IPS DF 19.7 (cell line): ENCODE measurements at places on chromosomes 3 and 15.

GRCh38 chr3:189507856-189508255, 123.3 kb upstream of the TP63 start:
- no peak for DNase-seq

GRCh38 chr3:22928216-22929110, 274.7 kb upstream of the UBE2E2 start:
- no peak for DNase-seq

- no peak for DNase-seq
Measured at GRCh38 chr15:86506401-86506800, 426.7 kb downstream of the AGBL1 start.

- peak; percentile 68 for DNase-seq
Measured at GRCh38 chr3:51718547-51719409, 11.9 kb downstream of the GRM2 start.

GRCh38 chr3:130596484-130596883, 79.5 kb downstream of the COL6A6 start:
- no peak for DNase-seq

GRCh38 chr15:38040615-38041014, 106.2 kb downstream of the TMCO5A start:
- DNase-seq: no peak

DNA sequence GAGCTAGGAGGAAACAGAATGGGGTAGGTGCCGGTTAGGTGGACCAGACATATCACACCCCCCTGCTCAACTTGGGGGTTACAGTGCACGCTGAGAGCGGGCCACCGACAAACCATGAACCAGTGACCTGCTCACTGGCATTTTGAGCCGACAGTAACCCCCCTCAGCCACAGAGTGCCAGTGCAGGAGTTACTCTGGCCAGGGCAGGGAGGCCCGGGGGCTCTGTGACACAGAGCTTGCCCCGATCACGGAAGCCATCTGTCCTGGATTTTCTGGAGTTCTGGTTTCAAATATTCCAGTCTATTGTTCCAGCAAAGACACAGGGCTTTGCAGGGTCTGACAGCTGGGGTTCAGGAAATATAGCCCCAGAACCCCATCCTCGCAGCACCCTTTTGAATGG, 225.2 kb downstream of the VPS13C start:
- DNase-seq: no peak

DNA sequence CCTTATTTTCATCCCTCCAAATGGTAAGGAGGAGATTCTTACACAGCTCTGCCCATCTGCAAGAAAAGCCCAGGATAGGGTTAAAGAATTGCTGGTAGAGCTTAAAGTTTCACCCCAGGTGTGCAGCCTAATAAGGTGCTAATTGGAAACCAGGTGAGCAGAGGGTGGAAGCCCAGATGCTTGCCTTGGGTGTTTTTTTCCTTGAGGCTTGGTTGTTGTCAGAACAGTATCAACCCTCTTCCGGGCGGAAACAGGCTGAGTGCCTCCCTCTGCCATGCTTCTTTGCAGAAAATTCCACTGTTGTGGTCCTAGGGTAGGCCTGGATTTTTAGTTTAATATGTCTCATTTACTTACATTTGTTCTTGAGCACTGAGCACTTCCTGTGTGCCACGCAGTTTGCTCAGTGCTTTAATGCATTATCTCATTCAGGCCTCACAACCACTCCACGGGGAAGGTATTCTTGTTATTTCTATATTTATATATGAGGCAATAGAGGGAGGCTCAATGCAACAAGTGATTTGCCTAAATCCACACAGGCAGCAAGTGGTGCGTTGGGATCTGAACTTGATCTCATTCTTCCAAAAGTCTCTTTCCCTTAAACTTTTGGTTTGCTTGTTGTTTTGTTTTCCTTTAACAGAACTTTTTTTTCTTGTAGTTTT, 115.0 kb upstream of the LRIG1 start:
- DNase-seq: no peak

GRCh38 chr3:134066651-134067530, 37.2 kb upstream of the SLCO2A1 start:
- DNase-seq: no peak

- DNase-seq: no peak
Measured at GRCh38 chr15:29825227-29825626, 3.0 kb upstream of the TJP1 start.

- no peak for DNase-seq
Measured at GRCh38 chr3:111723293-111724215, 128.4 kb upstream of the ZBED2 start.

DNA sequence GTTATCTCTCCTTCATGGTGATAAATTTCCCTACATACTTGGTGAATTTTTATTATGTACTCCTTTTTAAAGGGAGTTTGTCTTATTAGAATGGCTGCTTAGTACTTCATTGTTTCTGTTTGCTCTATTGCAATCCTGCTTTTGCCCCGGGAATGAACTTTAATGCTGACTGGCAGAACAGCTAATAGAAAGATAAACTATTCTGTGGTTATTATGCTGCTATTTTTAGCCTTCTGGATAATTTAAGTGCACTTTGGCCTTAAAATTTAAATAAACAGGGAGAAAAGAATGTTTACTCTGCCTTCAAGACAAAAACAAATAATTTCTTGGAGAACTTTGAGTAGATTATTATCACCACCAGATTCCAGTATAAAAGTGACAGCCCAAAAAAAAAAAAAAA, 413.8 kb upstream of the CCDC54 start:
- no peak for DNase-seq

- no peak for DNase-seq
Measured at GRCh38 chr15:101115393-101115785, 136.5 kb downstream of the CHSY1 start.

DNA sequence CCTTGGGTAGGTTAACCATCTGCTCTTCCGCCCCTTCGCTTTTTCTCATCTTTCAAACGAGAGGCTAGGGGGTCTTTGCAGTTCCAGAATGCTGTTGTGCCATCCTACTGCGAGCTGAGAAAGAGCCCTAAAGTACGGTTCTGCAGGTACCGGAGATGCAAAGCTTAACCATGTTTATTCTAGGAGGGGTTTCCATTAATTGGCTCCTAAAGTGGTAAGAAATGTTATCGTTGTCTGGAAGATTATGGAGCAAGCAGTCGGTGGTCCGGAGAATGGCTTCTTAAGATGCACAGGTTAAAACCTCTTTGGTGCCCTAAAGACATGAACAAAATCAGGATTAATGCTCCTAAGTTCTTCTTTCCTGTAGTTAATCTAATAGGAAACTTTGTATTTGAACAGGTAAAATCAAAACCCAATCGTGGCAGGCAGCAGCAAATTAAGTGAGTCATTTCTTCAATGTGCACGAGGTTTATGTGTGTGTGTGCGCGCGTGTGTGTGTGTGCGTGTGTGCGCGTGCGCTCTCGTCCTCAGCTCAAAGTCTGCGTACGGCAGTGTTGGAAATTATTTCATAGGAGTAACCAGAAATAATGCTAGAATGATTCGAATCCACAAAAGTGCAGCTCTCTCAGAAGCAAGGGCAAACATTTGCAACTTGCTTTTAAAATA, 772 bp downstream of the FAM81A start:
- DNase-seq: no peak

- DNase-seq: no peak
Measured at GRCh38 chr3:138806376-138807080, 28.2 kb downstream of the PIK3CB start.

DNA sequence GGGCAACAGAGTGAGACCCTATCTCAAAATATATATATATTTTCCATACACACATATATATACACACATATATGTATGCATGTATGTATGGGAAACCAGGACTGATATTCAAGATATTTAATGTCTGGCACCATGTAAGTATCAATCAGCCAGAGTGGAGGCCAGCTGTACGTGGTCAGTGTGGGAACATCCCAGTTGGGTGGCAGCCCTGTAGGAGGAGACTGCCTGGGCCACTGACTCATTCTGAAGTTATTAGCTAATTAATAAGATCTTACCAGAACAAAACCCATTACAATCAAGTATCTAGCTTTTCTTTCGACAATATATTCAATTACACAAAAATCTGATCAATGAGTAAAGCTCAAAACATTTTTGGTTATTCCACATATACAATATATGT, 85.1 kb upstream of the OCA2 start:
- no peak for DNase-seq

DNA sequence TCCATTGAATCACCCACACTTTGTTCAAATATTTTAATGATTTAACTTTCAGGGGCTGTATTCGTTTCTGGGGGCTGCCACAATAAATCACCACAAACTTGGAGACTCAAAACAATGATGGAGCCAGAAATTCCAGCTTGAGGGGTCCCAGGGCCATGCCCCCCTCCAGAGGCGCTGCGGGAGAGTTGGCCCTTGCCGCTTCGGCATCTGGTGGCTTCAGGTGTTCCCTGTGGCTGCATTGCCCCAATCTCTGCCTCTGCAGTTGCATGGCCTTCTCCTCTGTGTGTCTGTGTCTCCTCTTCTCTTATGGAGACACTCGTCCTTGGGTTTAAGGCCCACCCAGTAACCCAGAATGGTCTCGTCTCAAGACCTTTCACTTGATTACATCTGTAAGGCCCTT, 144.7 kb downstream of the CHSY1 start:
- DNase-seq: no peak

DNA sequence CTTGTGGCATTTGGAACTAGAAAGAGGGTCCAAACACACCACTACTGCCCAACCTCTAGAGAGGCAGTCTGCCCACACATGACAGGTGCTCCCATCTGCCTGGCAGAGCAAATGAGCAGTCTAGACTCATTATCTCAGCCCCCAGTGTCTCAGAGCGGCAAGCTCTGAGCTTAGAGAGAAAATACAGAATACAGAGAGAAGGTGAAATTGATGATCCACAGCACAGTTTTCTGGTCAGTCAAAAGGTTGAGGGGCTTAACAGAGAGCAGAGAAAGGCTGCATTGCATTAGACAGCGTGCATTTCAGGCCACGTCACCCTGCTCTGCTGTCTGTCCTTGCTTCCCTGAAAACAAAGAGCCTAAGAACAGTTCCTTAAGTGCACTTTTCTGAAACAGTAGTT, 135.1 kb downstream of the KCNMB2 start:
- no peak for DNase-seq

DNA sequence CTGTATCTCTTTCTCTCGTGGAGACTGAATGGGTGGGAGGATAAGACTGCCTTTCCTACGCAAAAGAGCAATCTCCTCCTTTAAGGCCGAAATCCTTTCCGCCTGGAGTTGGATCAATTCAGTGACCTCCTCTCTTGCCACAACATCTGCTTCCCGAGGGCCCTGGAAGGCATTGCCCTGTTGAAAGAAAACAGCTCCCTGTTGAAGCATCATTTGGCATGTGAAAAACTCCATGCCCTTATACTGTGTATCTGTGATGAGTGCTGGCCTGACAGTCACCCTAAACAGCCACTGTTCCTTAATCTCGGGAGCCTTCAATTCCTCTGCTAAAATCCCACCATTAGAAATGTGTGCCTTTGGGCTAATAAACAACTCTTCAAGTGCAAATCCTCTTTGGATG, 80.2 kb downstream of the BOC start:
- DNase-seq: no peak
